Right lobe of liver (tissue), 6 donors: ENCODE measurements at places on chromosomes 12 and 14.

DNA sequence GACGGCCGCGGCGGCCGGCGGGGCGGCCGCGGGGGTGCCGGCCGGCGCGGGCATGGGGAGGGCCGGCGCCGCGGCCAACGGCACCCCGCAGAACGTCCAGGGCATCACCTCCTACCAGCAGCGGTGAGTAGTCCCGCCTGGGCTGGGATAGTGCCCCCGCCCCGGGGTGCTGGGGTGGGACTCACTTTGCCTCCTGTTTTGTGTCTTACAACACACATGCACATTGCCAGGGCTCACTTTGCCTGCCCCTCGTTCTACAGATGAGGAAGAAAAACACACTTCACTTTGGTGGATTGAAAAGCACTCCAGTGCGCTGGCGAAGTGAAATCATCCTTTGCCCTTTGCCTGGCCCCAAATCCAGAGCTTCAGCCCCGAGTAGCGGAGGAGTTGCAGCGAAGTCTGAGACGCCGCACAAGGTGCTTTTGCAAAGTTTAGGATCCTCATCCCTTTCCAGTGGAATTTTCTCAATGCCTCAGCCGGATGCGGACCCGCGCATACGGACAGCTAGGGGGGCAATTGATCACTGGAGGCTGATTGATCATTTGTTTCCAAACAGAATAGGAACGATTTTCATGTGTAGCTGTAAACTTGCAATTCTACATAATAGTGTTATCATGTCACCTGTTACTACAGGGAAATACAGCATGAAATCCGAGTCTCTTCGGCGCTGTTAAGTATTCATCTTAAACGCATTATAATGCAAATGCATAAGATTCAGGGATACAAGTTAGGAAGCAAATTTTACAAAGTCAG is 3.6 kb upstream of the NPAS3 start:
- peak; percentile 19 for DNase-seq

DNA sequence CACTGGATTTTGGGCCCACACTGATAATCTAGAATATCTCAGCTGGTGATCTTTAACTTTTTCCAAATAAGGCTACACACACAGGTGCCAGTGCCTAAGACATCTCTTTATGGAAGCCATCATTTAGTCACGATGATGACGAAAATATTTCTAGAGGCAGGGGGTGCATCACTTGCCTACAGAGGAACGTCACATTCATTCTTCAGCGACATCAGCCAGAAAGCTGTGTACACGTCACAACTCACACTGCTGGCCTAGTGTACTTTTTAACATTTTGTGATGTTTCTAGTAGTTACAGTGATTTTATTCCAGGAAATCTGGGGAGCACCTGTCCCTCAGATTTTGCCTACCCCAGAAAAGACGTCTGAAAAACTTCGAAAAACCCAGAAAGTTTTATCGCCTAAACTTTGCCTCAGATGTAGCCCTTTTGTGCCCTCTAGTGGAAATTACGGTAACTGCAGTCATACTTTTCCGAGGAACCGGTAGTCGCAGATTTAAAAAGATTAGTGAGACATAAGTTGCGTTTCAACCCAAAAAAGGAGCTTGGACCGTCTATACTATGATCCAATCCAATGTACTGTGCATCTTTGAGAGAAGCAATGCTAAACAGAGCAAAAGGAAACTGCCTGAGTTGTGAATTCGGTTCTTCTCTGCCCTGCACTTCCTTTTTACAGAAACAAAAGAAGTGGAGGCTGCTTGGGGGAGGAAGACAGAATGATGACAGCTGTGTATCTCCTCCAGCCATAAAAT is 64.3 kb upstream of the STON2 start:
- no peak for DNase-seq

- no peak for DNase-seq
These were observed 29.5 kb upstream of the TMX1 start for GRCh38 chr14:51210594-51210993.

DNA sequence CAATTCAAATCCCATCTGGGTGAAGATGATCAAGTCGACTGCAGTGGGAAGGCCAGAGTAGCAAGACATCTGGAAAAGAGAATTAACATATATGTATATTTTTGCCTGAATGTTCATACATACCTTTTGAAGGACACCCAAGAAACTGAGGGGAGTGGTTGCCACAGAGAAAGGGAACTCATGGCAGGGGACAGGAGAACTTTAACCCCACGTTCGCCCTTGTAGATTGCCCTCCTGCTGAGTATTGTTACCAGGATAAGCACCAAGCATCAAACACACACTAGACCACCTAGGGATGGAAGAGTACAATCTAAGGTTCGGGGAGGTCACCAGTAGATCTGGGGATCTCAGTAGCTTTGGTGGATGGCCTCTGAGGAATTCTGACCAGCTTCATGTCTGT is 9.7 kb downstream of the KRT1 start:
- no peak for DNase-seq

DNA sequence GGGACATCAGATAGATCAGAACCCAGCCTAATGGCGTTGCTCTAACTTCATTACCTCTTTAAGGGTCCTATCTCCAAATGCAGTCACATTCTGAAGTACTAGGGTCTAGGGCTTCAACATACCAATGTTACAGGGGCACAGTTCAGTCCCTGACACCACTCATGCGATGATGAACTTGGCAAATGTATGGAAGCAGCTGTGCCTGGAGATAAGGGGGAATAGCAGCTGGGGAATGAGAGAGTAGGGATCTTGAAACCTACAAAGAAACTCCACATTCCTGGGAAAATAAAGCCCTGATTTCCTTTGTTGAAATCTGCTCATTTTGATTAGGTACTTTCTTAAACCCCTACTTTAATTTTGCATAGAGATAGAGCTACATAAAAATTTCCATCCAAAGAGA is 20.5 kb upstream of the TMCC3 start:
- DNase-seq, result no peak

DNA sequence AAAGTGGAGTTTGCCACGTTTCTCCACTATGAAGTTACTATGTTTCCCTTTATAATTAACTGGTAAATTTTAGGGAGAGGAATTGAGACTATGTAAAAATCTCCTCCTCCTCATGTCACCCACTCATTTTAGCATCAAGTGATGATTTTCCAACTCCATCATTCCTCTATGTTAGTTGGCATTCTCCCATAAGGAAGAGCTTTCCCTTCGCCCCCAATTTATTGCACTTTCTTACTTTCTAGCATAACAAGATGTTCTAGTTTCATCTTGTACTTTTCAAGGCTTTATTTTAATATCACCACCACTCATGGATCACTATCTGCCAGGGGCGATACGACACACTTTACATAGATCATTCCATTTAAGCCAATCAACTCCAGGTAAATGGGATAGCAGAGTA is 97.1 kb downstream of the RPS6KA5 start:
- DNase-seq, result no peak

DNA sequence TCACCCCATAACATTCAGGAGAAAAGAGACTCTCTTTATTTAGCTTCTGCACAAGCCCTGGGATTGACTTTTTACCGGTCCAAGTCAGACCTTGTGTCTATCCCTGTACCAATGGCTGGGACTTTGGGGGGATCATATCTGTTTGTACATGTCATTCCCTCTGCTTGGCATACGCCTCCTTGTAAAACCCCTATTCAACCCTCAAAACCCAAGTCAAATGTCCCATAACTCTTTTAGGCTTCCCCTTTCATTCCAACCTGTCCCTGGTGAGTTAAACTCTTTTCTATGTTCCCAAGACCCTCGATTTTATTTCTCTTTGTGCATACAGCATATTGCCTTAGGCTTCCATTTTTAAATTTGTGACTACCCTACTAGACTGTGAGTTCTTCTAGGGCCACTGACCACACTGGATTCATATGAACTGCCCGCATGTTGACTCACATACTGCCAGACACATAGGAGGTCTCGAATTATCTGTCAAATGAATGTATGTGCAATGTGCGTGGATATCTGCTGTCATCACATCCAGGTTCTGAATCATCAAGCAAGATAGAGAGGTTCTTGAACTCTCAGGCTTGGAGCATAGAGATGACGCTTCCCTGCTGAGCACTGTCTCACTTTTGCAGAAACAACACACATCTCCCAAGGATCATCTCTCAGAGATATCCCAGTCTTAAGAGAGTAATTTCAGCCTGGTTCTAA is 548.6 kb upstream of the TBX3 start:
- DNase-seq, result no peak

DNA sequence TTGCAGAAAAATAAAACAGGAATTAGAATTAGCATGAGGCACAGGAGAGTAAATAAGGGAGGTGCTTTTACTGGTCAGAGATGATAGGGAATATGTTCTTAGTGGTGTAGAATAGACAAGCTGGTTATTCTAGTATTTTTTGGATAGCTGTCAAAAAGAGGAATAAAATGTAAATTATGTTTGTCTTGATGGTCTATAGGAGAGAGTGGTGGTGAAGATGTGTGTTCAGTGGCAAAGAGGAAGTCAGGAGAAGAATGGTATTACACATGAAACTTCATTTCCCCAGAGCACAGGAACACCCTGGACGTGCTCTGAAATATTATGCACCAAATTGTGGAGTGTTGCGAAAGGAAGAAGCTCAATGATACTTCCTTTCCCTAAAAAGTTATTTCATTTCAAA is 27.8 kb downstream of the MUCL1 start:
- DNase-seq, result no peak

- DNase-seq, result no peak
These were observed 88.6 kb downstream of the EPS8 start for GRCh38 chr12:15700595-15700994.

GRCh38 chr12:12891080-12891880 is at the start of gene GPRC5A:
TSS of gene GPRC5A (plus strand) at chr12:12891562. CDS start at chr12:12908250, 16,688 bp downstream.
- DNase-seq, result peak; percentile 66

GRCh38 chr14:102256716-102257115 is 48.2 kb downstream of the MOK start:
- no peak for DNase-seq

GRCh38 chr12:663293-663871 is at the start of gene NINJ2:
TSS of gene NINJ2 (minus strand) at chr12:663445. CDS start at chr12:663360, 85 bp downstream.
- no peak for DNase-seq

- no peak for DNase-seq
These were observed 4.5 kb downstream of the RPS26 start for GRCh38 chr12:56046027-56046780.
